ENCODE measurements at places on chromosomes 2 and 18. TPM values are rescaled to one million over a fixed set of nuclear protein-coding genes. Genes with fewer than 3 reads are reported as not detected.

MC5R gene
- not detected for polyA plus RNA-seq

TEKT4 gene
- polyA plus RNA-seq, result not detected

ACMSD gene
- 0.61 TPM for polyA plus RNA-seq

TWIST2 gene
- 2.5 TPM for polyA plus RNA-seq

TFCP2L1 gene
- polyA plus RNA-seq, result 3.9 TPM

IL36RN gene
- not detected for polyA plus RNA-seq

MARCO gene
- 0.80 TPM for polyA plus RNA-seq

GRCh38 chr2:664063-664462 is 13.1 kb downstream of the TMEM18 start:
- DNase-seq, result no peak

- DNase-seq, result no peak
Observed at GRCh38 chr18:32669549-32670165, 103.2 kb downstream of the KLHL14 start.

- DNase-seq, result no peak
Observed at GRCh38 chr18:76208678-76209306, 286.2 kb downstream of the ZNF516 start.

DNA sequence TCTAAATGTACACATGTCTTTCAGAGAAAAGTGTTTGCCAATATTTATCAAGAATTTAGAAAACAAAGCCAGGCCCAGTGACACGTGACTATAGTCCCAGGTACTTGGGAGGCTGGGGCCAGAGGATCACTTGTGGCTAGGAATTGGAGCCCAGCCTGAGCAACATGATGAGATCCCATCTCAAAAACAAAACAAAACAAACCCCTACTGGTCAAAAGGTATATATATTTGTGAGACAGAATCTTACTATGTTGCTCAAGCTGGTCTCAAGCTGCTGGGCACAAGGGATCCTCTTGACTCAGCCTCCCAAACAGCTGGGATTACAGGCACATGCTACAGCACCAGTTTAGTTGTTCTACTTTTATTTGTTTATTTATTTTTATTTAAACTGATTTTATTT is 79.2 kb downstream of the ZDBF2 start:
- no peak for DNase-seq

GRCh38 chr2:134611316-134611715 is 107.5 kb downstream of the TMEM163 start:
- no peak for DNase-seq

DNA sequence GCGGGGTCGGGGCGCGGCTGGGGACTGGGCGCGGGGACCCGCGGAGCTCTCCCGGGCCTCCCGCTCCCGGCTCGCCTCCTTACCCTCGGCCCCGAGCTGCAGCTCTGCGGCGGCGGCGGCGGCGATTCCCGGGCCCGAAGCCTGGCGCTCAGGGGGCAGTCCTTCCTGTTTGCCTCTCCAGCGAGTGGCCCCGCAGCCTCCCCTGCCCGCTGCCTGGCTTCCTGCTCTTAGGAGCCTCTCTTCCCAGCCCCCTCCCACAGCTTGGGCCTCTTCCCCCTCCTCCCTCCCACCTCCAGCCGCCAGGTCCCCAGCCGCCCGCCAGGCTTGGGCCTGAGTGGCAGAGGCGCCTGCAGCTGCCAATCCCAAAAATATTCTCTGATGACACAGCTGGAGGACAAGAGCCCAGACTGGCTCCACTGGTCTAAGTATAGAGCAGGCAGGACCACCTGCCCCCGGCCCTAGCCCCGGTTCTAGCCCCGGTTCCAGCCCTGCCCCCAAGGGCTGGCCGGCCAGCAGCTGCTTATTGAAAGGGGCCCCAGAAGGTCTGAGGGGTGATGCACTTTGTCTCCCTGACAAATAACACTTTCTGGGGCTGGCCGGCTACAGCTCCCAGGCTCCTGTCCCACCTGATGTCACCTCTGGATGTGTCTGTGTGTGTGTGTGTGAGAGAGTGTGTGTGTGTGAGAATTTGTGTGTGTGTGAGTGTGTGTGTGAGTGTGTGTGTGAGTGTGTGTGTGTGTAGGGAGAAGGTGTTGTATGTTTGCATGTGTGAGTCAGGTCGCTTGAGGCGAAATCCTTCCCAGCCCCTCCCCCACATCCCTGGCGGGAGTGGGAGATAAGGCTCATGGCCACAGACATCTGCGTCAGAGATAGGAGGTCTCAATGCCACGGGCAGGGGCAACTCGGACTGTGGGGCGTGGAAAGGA is at the start of gene OBSL1:
TSS of gene OBSL1 (minus strand) at position 229 of the 926 bp plus-strand sequence. CDS start 307 bp downstream, outside the sequence.
- DNase-seq, result peak; percentile 94

DNA sequence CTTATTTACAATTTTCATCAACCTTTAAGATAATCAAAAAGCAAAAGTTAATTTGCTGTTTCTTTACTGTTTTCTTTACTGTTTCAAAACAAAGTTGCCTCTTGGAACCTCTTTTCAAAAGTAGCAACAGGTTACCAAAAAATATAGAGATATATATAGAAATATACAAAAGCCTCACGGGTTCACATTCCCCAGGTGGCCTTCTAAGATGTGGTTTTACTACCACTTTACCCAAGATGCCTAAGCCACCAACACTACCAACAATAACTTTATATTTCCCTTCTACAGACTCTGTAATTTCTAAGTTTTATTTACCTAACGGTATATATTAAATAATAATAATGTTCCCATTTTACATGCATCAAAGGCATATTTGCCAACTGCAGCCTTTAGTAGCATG is 4.9 kb downstream of the CYB5A start:
- DNase-seq, result no peak

- no peak for DNase-seq
Observed at GRCh38 chr2:19674051-19675002, 227.5 kb downstream of the TTC32 start.

GRCh38 chr18:10937743-10938640 is 211.4 kb downstream of the PIEZO2 start:
- no peak for DNase-seq

- no peak for DNase-seq
Observed at GRCh38 chr2:232927032-232927792, 57.1 kb downstream of the SNORC start.

DNA sequence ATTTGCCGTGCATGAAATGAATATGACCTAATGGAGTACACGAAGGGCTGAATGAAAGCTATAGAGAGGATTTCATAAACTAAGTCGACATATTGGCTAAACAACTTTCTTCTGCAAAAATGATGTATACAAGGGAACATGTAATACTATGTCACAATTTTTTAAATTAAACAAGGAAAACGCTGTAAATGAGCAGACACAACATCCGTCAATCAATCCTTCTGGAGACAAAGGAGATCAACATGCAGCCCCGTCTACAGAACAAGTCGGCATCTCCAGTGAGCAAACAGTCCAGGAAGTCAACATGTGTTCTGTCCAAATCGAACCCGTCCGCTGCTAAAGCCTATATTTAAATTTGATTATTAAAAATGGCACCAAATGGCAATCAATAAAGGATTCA is 180.8 kb downstream of the TCF4 start:
- DNase-seq, result no peak
